Stimulated activated CD4-positive, alpha-beta T cell treated with anti-CD3 and anti-CD28 coated beads, Interleukin-1b, Interleukin-23, amount 100 ng/mL, for 48 hours (primary cell): ENCODE measurements at places on chromosomes 5 and 9.
A peak's percentile ranks its signal among the peaks of the same experiment; 100 is the strongest.

DNA sequence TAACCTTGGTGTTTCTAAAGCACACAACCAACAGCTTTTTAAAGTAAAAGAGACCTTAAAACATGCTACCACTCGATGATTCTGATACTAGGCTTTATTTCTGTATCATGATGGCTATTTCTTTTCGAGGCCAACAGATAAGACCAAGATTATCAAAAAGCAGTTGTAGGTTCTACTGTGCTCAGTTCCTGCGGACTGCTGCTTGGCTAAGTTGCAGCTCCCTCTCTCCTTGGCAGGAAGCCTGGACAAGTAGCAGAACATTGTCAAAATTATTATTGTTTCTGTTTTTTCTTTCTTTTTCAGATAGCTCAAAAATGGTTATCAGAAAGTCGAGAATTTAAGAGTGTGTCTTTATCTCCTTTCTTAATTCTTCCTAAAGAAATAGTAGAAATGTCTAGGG is 607.6 kb downstream of the PTPRD start:
- no peak for DNase-seq

GRCh38 chr5:67795781-67796477 is 419.6 kb upstream of the PIK3R1 start:
- DNase-seq, result no peak

- DNase-seq, result peak; percentile 32
Measured at GRCh38 chr5:157431544-157432200, 28.3 kb upstream of the NIPAL4 start.

- no peak for DNase-seq
Measured at GRCh38 chr9:132238026-132238972, 76.4 kb downstream of the NTNG2 start.

- no peak for DNase-seq
Measured at GRCh38 chr9:12697719-12698118, 4.5 kb downstream of the TYRP1 start.
